ENCODE measurements at places on chromosomes 3 and 15.

DNA sequence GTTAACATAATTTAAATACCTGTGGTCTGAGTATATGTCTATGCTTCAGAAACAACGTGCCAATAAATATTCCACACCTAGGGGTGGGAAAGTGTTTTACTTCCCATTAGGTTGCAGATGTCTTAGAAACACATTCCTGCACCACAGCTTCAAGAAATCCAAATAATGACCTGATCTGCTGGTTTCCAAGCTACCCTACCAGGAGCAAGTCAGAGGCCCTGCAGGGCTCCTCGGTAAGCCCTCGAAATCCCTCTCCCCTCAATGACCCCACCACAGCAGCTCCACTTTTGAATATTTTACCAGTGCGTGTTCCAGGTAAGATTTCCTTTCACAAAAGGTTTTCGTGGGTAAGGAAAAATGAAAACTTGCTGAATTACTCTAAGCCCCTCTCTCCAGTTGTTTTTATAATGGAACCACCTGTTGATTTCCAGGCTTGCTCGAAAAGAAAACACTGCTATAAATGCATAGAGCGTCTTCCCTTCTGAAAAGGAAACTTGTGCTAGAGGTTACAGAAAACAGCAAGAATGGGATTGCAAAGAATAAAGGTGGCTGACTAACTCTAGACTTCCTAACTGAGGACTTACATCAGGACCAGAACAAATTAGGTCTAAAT lies 12.6 kb downstream of the IL12A start:
- no peak for DNase-seq

GRCh38 chr15:96549136-96549535 lies 218.6 kb downstream of the NR2F2 start:
- DNase-seq = no peak

DNA sequence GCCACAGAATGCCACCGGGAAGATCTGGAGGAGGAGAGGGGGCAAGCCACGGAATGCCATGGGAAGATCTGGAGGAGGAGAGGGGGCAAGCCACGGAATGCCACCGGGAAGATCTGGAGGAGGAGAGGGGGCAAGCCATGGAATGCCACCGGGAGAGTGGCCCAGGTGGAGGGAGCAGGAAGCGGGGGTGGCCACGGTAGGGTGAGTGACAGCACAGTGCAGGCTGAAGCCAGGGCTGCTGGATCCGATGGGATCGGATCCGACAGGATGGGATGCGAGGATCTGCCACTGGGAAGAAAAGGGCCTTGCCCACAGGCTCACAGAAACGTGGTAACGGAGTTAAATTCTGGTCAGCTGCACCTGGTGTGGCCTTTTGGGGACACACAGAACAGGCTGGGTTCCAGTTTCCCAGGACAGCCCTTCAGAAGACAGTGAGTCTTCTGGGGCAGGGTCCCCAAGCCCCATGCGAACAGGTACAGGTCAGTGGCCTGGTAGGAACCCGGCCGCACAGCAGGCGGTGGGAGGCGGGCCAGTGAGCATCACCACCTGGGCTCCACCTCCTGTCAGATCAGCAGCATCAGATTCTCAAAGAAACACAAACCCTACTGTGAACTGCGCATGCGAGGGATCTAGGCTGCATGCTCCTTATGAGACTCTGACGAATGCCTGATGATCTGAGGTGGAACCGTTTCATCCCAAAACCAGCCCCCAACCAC lies 58.8 kb downstream of the XXYLT1 start:
- peak; percentile 53 for DNase-seq

DNA sequence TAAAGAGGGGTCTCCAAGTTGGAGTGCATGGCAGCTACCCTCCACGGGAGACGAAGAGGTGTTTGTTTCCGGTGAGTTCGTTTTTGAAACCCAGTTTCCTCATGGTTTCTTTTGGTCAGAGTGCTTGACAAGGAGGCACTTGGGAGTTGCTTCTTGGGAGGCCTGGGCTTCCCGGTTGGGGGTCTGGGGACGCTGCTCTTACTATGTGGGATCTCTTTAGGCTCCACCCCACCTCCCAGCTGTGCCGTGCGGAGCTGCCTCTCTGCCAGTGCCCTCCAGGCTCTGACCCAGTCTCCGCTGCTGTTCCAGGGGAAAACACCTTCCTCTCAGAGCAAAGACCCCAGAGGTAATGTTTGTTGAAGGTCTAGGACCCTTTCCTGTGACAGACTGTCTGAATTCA lies 29.6 kb downstream of the KIF7 start:
- no peak for DNase-seq

DNA sequence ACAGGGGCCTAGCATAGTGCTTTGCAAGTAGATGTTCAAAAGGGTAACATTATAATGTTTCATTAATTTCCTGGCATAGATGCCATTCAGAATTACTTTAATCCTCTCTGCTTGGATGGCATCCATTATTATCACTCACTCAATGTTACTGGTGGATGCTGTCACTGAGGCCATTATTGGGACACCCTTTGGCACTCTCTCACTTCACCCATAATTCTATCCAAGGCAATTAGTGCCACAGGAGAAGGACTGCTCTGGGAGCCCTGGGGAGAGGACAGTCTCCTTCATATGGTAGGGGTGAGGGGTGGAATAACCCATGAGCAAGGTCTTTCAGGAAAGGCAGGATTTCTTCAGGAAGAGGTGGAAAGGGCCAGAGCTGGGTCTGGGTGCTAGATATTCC lies 28.7 kb upstream of the SLC28A1 start:
- no peak for DNase-seq
